Activated T-cell treated with anti-CD3 and anti-CD28 coated beads, Interleukin-2, amount 50 U/mL, for 72 hours (primary cell): ENCODE measurements at places on chromosomes 16 and 17. TPM values are rescaled to one million over a fixed set of nuclear protein-coding genes. Genes with fewer than 3 reads are reported as not detected.

MT1F gene
- 39.1 TPM for total RNA-seq

OR2C1 gene
- total RNA-seq, result not detected

CCDC92B gene
- total RNA-seq, result 0.14 TPM

COX6A2 gene
- not detected for total RNA-seq

FOXN1 gene
- not detected for total RNA-seq

WFIKKN2 gene
- not detected for total RNA-seq

ZCCHC14 gene
- 14.1 TPM for total RNA-seq

CBFA2T3 gene
- 1.7 TPM for total RNA-seq

SULT1A3 gene
- total RNA-seq, result 20.1 TPM

G6PC1 gene
- total RNA-seq, result not detected

HOXB9 gene
- total RNA-seq, result 23.0 TPM
